ENCODE measurements at places on chromosomes 12 and 14.

GRCh38 chr14:27012641-27013040, 414.8 kb upstream of the NOVA1 start:
- no peak for DNase-seq

- DNase-seq = no peak
Measured at GRCh38 chr12:7984900-7985299, 47.6 kb upstream of the FOXJ2 start.

GRCh38 chr14:34749408-34749807, 35.0 kb upstream of the CFL2 start:
- no peak for DNase-seq

- peak; percentile 48 for DNase-seq
Measured at GRCh38 chr12:64780531-64781279, 21.5 kb upstream of the GNS start.

- DNase-seq = no peak
Measured at GRCh38 chr12:18135509-18135908, 45.5 kb upstream of the RERGL start.

DNA sequence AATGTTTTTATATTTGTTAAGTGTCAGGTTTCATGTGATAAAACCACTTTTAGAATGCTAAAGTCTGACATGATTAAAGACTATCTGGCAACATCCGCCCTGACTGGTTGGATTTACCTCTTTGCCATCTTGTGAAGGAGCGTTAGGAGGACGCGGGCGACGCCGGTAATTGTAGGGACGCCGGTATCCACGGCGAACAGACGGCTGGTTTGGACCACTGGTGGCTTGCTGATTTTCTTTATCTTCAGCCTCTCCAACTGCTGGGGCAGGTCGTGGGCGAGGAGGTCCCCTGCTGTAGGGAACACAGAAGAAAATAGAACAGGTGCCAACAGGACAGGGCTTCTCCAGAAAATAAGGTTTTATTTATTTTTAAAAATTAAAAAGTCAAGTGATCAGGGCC, 21.3 kb downstream of the YBX3 start:
- no peak for DNase-seq

DNA sequence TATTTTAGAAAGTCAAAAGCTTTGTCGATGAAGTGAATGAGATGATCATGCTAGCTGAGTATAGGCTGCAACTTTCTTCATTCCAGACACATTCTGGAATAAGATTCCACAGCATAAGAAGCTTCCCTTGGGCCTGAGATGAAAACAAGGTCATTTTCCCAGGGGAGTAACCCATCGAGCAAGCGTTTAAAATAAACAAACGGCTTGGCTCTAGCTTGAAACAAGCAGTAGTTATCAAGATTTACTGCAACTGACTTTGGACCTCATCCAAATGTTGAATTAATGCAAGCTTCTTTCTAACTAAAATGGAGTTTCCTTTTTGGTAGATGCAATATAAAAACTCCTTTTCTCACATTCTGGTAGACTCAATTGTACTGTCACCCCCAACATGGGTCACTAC, 23.0 kb downstream of the KCNJ8 start:
- DNase-seq = no peak

DNA sequence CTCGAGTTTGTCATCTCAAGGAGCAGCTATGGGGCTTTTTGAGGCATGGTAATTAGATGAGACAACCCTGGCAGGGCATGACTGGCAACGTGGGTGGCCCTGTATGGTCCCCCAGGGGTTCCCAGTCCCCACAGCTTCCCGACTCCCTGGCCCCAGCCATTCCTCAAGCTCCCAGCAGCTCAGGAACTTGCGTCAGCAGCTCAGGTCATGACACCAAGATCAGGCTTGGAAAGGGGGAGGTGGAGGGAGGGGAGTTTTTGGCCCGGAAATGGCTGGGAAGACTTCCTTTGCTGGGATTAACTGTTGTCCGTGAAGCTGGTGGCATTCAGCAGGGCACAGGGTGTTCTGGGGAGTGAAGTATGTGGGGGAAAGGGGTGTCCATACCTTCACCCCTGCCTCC, 10.4 kb upstream of the NRIP2 start:
- DNase-seq = no peak

Data from inflammatory macrophage (primary cell).